ENCODE measurements at places on chromosomes 2 and 18. TPM values are rescaled to one million over a fixed set of nuclear protein-coding genes. Genes with fewer than 3 reads are reported as not detected.

CERKL gene
- total RNA-seq: 0.14 TPM

GAL3ST2 gene
- not detected for total RNA-seq

GAD1 gene
- total RNA-seq: 25.8 TPM

GALR1 gene
- 0.17 TPM for total RNA-seq

LRP1B gene
- 0.26 TPM for total RNA-seq

TUBA3E gene
- not detected for total RNA-seq

Data from H7 (cell line).